ENCODE measurements at places on chromosomes 16 and 17.

GRCh38 chr16:88062341-88063210 is 111.3 kb downstream of the BANP start:
- no peak for DNase-seq

DNA sequence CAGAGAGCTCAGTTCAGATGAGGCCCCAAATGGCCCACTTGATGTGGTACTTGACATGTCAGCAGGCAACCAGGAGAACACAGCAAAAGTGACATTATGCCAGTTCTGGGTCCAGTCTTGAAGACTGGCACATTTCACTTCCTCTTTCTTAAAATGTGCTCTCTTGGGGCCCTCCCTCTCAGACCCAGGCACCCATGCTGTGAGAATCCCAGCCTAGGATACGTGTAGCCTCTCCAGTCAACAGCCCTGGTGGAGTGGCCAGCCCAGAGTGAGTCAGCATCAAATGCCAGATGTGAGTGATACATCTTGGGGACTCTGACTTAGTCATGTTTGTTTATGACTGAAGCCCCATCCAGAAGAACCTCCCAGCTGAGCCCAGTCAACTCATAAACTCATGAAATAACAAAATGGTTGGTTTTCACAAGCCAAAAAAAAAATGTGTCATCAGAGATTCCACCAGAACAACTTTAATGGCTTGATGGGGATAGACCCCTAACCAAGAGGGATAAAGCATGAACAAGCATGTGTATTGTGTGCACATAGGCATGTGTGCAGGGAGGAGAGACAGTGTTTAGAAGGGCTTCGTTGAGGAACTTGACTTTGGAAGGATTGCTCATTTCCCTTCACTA is 82.5 kb upstream of the TNRC6C start:
- no peak for DNase-seq

GRCh38 chr16:51698647-51699046 is 547.6 kb upstream of the SALL1 start:
- no peak for DNase-seq

DNA sequence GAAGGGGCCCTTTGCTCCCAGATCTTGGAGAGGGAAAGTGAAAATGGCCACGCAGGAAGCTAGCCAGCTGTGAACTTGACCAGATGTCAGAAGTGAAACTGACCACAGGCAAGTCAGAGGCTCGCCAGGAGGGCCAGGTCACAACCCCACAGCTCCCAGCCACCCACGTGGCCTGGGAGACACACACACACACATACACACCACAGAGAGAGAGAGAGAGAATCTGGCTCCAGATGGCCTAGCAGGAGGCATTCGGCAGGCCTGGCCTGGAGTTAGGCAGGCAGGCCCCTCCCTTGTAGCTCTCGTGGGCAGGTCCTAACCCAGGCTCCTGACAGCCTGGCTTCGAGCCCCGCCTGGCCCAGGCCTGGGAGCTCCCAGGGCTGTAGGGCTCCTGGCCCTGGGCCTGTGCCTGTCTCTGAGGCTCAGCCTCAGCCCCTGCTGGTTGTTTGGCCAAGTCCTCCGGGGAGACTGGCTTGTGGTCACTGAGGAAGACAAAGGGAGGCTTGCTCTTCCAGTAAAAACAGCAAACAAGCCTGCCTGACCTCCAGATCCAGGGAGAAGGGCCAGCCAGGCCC is 20.2 kb downstream of the NGFR start:
- DNase-seq, result no peak

DNA sequence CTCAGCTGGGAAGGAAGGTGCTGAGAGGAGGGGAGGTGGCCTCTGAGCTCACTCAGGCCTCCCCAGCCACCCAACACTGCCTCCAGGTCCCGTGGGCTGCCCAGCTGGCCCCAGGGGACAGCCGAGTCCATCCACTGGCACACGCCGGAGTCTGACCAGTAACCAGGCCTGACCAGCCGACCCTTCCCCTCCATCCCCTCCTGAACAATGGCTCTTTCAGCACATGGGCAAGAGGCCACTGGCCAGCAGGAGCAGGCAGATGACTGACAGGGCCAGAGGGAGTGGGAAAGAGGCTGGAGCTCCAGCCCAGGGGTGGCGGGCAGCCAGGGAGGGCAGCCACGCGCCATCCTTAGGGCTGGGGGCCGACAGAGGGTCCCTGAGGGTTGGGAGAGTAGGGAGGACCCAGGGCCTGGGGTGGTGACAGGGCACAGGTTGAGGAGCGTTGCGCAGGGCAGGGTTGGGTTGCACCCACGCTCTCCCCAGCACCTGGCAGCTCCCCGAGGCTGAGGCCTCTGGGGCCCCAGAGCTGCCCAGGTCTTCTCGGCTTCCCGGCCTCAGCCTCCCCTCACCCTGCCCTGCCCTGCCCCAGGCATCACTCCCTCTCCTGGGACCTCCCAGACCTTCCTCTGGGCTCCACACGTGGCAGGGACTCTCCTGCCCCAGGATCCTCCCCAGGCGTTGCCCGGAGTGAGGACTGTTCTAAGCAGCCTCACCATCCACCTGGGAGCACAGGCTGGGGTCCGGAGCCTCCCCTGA is 20.2 kb upstream of the SLC38A10 start:
- no peak for DNase-seq

DNA sequence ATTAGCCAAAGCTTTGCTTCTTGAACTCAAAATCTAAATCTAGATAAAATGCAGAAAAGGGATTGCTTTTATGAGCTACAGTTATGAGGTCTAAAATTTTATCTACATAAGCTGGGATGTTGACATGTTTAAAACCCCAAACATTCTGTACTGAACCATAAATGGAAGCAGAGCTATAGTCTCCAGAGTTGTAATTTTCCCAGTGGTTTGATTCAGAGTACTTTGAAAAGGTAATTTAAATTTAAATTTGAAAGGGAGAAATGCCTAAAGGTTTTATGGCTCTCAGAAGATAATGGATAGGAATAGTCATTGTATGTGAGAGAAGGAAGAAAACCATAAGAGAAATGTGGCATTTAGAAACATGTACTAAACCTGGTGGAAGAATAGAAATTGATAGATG is 163.2 kb downstream of the PPM1E start:
- no peak for DNase-seq

DNA sequence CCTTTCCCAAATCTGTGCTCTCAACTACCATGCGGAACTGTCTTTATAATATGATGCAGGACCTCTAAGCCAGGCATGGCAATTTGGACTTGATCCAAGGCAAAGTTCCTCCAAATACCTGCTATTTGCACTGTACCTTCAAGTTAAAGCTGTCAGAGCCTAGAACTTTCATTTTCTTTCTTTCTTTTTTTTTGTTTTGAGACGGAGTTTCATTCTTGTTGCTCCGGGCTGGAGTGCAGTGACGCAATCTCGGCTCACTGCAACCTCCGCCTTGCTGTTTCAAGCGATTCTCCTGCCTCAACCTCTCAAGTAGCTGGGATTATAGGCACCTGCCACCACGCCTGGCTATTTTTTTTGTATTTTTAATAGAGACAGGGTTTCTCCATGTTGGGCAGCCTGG is 51.7 kb downstream of the ARHGAP27 start:
- DNase-seq, result no peak

GRCh38 chr17:7878234-7878633 is 10.4 kb upstream of the CHD3 start:
- no peak for DNase-seq

DNA sequence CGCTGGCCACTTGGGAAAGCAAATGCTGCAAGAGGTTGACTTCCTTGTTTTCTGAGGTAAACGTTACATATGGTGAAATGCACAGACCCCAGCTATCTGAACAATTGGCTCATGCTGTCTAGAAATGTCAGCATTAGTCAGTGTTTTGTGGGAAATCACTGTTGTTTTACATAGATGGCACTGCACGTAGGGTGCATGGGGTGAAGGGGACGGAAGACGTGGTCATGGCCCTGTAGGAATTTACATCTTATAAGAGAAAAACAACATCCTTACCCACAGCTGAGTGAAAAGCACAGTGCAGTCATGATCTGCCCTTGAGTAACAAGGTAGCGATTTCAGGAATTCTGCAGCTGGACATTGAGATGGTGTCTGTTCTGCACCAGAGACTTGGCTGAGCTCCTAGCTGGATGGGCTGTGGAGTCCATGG is 15.2 kb downstream of the RPTOR start:
- no peak for DNase-seq

- no peak for DNase-seq
Measured at GRCh38 chr17:51647826-51648225, 387.5 kb downstream of the UTP18 start.

DNA sequence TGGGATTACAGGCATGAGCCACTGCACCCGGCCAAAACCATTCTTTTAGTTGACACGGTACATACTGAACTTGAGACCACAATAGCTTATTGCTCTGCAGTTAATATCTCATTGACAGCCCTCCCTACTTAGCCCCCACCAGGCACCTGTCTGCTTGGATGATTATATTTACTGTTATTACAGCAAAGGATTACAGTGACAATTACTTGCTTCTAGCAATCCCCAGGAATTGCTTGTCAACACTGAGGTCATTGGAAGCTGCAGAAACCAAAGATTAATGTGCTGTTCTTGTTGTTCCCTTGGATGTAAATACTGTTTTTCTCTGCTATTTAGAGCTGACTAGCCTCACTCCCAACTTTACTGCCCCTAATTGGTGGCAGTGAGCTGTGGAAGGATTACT is 211.2 kb downstream of the LGALS9B start:
- DNase-seq, result no peak

DNA sequence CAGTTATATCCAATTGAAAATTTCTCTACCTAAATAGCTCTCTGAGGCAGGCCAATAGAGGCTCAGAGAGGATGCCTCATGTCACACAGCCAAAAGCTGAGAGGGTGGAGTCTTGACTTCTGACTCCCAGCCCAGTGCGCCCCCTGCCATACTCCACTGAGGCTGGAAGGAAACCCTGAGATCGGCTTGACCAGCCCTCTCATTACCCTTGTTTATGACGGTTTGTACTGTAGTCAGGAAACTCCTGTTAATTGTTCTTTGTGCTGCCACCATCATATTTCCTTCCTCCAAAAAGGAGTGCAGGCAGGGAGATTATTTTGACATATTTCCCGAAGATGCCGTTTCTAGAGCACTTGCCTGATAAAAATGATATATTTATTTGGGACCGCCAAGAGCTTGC is 107.9 kb downstream of the AIPL1 start:
- DNase-seq, result no peak

DNA sequence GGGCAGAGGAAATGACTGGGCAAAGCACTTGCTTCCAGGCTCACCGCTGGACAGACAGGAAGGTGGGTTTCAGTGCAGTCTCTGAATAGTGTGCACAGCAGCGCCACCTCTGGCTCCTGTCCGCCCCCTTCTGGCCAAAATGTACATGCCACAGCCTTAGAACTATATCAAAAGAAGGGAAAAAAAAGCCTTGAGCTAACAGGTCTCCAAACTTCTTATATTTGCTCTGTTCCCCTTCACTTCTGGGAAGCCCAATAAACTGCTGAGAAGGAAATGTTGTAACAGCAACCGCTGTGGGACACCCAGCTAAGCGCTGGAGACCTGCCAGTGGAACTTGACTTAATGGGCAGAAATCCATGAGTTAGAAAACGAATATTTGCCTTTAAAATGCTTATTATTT is 17.5 kb downstream of the COG7 start:
- DNase-seq, result peak; percentile 13

- no peak for DNase-seq
Measured at GRCh38 chr17:34607917-34608316, 28.5 kb downstream of the TMEM132E start.

DNA sequence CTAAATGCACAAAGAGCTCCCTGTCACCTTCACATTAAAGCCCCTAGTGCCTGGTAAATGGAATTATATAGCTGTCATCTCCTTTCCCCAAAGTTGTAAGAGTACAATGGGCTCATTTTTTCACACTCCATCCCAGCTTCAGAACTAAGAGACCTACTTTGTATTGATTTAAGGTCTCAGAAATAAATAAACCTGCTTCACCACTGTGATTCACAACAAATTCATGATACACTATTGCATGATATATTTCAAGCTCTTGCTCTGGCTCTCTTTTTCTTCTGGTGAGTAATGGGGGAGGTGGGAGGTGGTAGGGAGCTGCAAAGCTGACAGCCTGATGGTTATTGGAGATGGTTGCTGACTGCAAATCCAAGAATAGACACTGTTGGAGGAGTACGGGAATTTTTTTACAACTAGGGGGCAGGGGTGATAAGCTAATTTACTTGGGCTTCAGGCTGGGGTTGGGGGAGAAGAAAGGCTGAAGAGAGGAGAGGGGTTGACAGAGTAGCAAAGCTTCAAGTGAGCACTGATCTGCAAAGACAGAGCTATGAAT is 189.9 kb downstream of the AATF start:
- no peak for DNase-seq

DNA sequence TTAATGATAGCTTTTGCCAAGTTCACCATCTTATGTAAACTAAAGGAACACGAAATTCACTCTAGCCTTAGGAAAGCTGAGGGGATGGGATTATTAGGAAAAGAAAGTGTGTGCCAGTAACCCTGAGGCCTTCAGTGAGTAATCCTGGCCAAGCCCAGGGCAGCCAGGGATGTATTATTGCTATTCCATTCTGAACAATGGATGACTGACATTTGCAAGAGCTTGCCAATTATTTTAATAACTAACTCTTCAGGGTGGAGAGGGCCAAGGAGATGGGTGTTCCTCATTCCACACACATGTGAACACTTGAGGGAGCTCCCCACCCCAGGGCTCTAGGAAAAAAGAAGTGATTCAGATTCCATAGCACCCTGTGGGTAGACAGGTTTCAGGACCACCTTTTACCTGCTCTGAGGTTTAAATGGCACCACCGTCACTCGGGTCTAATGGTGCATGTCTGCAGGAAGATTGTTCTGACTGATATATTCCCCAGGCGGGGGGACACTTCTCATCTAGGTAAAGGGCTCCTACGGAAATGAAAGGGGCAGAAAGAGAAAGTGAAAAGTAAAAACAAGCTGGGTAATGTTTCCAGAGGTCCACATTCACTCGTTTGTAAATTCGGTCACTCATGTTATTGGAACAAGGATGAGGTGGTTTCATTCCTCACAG is 41.5 kb downstream of the TK2 start:
- no peak for DNase-seq

DNA sequence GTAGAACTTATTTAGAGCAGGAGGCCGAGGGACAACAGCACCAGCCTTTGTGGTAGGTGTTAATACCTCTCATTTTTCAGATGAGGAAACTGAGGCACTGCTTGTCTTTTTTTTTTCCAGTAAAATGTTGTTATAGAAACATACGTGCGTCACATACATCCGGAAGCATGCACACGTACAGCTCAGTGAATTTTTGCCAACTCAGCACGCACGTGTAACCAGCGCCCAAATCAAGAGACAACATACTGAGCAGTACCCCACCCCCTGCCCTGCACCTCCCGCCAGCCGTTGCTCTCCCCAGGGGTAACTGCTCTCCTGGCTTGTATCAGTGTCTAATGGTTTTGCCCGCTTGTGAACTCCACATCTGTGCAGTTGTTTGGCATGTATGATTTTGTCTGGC is 92.0 kb downstream of the CMIP start:
- DNase-seq, result no peak

DNA sequence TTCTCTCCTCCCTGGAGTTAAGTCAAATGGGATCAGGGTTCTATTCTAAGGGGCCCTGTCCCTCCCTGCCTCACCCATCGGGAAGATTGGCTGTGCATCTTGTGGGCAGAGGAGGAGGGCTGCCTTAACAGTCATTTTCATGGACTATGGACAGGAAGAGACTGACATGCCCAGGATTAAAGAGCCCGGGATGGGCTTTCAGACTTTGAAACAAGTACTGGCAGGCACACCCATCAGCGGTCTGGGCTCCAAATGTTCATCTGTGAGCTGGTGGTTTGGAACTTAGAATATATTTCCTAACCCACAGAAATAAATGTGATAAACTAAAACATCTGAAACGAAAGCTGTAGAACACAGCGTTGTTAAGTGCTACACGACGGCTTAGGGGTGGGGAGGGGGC is 6.5 kb downstream of the SLC6A4 start:
- DNase-seq, result no peak

All from activated CD8-positive, alpha-beta memory T cell treated with anti-CD3 and anti-CD28 coated beads for 48 hours (primary cell).